ENCODE measurements at places on chromosomes 2 and 18.

- peak; percentile 84 for DNase-seq
Observed at GRCh38 chr2:55051026-55051866, 995 bp upstream of the RTN4 start.

GRCh38 chr2:67828066-67828465, 234.7 kb downstream of the C1D start:
- DNase-seq, result no peak

- DNase-seq, result no peak
Observed at GRCh38 chr2:81250270-81250669, 945.7 kb upstream of the LRRTM1 start.

DNA sequence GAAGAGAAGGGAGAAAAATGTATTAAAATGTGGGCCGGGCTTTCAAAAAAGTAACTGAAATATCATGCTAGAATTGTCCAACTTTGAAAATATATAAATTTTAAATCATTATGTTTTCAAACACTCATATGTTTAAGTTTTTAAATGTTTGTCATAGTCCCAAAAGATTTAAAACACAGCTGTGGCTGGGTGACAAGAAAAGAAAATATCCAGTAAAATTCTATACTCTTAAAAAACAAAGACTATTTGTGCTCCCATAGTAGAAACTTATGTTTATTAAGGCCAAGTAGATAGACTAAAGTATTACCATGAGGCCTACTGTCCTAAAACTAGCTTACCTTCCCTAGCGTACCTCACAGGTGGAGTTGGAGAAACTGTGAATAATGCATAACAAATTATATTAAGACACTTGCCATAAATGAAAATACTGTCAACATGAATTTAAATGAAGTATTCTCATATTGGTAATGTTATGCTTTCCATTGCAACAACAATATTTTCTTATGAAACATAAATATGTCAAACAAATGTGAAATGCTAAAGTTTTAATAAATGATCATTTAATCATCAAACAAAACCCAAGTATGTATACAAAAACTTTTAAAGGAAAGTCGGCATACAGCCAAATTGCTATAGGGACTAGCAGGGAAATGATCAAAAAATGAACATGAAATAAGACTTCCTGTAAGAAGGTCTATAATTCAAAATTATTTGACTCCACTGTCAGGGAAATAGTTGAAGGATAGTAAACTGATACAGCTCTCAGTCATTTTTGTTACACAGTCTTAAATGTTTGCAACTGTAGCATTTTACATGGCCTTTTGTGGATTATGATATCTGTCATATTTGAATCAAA, 13.4 kb downstream of the MEIS1 start:
- no peak for DNase-seq

DNA sequence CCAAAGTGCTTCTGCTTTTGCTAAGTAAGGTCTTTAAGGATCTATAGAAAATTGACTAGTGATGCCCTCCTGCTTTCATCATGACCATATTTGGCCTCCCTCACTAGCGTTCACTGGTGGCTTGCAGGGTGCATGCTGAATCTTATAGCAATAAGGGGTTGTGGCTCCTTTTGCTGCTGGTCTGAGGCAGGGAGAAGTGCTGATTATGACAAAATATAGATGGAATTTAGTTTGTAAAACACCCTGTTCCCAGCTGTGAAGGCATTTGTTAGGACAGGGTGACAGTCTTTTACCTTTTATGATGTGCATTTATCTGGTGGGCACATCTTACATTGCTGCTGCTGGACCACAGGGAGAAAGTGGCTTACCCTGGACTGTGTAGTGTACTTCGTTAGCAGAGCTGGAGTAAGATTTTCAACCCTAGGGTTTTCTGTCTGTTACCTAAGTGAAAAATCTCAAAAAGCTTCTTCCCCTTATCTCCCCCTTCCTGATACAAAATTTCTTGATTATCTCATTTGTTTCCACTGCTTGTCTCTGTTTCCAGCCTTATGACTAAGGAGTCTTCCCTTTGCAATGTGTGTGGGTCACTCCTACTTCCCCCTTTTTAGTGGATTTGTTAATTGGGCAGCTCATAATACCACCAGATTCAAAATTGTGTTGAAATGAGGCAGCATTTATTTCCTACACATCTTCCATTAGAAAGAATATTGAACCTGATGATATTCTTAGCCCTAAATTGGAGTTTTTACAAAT, 21.2 kb upstream of the RPL37A start:
- DNase-seq, result no peak

DNA sequence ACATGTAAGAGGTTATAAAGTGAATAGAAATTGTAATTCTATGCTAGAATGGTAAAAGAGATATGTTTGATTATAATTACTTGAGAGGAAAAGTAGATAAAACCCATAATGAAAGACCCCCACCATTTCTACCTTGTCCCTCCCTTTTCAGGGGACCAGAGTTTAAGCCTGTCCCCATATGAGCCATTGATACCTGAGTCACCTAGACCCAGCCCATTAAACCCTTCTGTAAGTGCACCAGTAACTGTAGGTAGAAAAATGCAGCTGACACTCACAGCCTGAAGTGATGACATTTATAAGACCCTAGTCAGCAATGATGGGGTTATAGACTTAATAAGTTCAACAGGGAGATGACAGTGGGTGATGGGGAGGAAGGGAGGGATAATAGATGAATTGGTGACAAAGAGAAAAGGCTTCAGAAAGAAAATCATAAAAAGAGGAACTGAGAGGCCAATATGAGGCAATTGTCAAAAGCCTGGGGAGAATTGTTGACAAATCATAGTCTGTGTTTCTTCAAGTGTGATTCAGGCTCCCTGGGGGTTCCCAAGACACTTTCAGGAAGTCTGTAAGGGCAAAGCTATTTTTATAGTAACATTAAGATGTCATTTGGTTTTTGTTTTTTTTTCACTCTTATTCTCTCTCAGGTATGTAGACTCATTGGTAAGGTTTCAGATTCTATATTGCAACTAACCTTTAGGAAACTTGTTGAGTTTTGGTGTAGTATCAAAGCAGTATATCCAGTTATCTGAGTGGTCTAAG, 544.2 kb downstream of the SATB2 start:
- no peak for DNase-seq

DNA sequence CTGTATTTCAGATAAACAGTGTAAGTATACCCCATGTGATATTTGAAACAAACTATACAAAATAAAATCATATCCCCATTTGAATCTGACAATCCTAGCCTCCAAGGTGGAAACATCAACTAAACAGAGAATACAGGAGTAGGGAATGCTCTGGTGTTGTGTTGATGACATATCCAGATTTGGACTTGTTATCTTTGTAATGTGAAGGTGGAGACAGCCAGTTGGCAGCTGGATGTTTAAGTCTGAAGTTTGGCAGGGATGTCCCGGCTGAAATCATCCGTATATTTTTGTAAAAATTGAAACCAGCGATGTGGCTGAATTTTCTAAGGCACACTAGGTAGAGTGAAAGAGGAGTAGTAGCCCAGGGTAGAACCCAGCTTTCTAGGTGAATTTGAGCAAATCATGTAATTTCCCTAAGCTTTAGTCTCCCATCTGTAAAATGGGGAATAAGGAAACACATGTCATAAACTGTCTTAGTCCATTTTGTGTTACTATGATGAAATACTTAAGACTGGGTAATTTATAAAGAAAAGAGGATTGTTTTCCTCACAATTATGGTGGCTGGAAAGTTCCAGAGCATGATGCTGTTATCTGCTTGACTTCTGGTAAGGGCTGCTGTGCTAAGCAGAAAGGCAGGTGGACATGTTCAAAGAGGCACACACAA, 246.6 kb upstream of the APCDD1 start:
- DNase-seq, result peak; percentile 55

DNA sequence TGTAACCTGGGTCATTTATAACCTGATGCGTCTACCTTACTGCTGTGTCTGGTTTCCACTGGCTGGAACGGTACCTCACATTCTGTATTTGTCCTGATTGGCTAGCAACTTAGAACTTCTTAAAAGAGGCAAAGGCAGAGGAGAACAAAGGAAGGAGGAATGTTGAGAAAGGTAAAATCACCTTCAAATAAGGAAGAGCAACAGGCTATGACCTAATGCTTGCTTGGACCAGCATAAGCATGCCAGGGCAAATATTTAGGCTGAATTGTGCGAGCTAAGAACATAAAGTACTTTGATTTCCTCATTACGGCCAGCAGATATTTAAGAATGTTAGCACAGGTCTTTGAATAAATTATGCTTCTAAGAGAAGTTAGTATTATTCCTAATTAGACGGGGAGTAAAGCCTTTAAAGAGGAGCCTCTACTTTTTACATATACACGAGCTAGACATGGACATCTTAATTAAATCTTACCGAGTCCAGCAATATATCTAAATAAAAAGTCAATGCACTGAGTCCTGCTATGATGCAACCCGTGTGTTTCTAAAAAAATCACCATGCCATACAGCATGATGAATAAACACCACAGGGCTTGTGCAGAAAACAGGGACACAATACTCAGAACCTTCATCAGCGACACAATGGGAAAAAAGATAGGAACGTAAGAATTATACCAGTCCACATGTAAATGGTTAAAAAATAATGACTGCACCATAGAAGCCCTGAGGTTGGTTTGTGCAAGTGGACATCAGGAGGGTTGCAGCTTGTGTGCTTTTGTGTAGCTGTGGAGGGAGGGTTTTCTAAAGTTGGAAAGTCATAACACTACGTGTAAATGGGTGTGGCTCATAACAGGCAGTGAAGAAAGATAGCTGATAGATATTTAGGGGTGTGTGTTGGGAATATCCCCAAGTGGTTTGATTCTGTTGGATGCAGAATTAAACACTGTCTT, 14.2 kb downstream of the SEPTIN2 start:
- DNase-seq, result no peak

- no peak for DNase-seq
Observed at GRCh38 chr2:174124181-174124580, 124.2 kb downstream of the OLA1 start.

GRCh38 chr2:131152074-131152473, 46.9 kb downstream of the PLEKHB2 start:
- DNase-seq, result no peak

- DNase-seq, result peak; percentile 11
Observed at GRCh38 chr2:50529600-50530218, 502.2 kb downstream of the NRXN1 start.

GRCh38 chr2:237662671-237663093, 35.3 kb downstream of the LRRFIP1 start:
- DNase-seq, result peak; percentile 89

DNA sequence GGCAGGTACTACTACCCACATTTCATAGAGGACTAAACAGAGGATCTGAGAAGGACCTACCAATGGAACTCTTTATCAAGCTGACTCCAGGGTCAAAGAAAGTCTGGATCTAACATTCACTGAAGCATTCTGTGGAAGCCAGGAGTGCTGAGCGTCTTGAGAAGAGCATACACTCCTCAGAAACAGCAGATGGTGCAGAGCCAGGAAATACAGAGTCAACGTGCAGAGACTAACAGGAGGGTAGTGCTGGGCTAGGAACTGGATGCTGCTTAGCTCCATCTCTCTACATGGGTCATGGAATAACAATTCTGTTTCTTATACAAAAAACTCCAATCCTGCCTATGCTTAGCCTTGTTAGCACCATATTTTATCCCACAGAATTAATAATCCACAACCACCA, 5.5 kb upstream of the SERTAD2 start:
- no peak for DNase-seq

DNA sequence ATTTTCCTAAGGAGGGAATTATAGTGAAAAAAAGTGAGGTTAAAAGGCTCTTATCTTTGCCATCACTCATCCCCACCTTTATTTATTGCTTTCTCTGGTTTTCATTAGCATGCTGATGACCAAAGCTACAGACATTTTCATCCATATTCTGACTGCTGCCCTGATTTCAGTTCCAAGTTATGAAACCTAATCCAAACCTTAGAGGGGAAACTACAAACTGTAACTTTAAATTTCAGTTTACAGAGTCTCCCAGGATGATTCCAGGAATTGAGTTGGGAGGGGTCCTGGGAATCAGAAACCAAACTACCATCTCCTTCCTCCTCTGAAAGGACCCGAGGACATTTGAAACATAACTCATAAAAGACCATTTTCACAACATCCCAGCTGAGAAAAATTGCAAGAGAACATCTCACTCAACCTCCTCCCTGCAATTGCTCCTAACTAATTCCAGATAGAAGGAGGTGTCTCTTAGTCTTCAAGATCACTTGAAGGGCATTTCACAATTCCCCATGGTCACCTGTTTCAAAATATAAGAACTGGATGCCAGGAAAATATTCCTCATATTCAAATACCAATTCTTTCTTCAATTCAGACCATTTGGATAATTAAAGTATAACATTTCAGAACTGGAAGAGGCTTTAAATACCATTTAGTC, 520.6 kb downstream of the TNS1 start:
- DNase-seq, result no peak

- no peak for DNase-seq
Observed at GRCh38 chr2:235394278-235394828, 99.5 kb upstream of the AGAP1 start.

GRCh38 chr2:169702996-169703395, 8.7 kb downstream of the PHOSPHO2 start:
- DNase-seq, result peak; percentile 68

DNA sequence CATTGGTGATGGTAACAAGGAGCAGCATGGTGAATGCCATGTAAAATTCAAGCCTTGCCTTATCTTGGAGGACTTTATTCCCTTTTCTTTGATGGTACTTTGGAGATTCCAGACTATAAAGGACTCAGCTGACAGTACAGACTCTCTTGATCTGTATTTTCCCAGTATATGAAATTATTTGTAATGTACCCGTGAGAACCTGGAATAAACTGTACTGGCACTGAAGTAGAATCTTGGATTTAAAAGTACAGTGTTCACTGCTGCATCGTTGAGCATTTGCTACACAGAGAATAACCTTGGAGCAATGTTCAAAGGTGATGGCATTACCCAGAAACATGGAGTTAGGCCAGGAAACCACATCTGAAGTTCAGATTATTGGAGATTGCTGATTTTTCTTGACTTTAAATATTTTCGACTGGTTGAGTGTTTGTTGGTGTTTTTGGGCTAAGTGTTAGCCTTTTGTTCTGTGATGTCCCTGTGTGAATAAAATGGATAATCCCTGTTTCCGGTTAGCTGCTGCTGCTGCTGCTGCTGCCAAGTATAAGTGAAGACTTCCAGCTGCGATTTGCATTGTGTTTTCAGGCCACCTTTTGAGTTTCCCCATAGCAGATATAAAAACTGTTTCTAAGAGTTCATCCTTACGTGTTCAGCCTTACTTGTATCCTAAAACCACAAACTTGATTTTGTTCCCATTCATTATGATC, 122.0 kb downstream of the SPTBN1 start:
- DNase-seq, result peak; percentile 67

- DNase-seq, result peak; percentile 23
Observed at GRCh38 chr2:189709501-189710221, 35.2 kb downstream of the ANKAR start.

DNA sequence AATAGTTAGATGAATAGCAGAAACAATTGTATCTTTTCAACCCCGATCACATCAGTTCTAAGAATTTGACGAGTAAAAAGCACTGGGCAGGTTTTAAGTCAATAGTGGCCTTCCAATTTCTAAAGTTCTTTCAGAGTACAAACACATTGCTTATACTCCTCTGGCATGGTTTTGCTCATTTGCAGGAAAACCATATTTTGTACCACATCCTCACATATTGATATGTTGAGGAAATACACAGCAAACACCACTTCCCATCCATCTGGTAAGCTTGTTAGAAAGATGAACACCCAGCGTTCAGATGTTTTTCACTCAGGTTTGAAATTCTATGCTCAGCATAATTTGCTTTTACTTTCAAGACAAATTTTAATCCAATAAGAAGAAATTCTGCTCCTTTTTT, 344.6 kb upstream of the ACVR2A start:
- DNase-seq, result no peak

Data from hindlimb muscle (tissue), 1 donor.